ENCODE measurements at places on chromosomes 6 and 20.

GRCh38 chr6:45663251-45664221 lies 285.8 kb upstream of the SUPT3H start:
- no peak for DNase-seq

DNA sequence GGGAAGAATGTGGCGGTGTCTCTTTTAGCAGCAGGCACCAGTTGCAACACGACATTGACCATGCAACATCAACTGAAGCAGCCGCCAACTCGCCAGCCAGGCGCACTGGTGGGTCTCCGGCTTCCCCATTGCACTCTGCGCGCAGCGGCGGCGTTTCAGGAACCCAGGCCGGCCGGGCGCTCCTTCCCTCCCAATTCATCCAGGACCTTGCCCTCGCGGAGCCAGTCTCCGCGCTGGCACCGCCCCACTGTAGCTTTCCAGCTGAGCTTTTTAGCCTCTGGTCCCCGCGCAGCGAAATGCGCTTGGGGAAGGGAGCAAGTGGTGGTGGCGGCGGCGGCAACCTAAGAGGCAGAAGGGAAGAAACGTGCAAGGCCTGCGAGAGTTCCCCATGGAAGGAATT lies 297.9 kb upstream of the RIMS1 start:
- no peak for DNase-seq

GRCh38 chr6:24060982-24061754 lies 64.8 kb upstream of the NRSN1 start:
- no peak for DNase-seq

DNA sequence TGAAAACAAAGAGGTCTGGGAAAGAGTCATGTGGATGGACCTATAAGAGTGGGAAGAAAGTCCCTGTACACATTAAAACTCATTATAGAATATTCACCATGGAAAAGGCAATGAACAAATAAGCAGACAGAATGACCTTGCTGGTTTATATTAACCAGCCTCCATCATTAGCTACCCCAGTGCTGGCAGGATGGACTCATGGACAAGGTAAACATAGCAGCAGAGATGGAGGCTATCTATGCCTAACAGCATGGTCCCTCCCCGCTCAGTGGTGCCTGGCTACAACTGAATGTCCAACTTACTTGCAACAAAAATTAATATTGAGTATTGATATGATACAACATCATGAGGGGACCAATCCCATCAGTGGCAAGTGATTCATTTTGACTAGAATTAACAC lies 4.5 kb upstream of the ZKSCAN3 start:
- no peak for DNase-seq

DNA sequence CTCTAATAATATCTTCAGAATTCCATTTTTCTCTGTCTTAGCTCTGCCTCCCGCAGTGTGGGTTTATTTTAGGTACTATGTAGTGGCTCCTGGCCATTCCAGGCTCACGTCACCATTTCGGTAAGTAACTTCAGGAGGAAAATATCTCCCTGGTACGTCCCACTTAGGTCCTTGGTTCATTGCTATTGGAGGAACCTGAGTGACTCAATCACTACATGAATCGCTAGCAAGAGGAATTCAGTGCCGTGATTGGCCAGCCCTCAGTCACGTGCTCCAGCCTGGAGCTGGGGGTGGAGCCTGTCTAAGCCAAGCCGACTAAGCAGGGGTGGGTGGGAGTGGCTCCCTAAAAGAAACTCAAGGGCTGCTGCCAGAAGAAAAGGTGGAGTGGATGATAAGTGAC lies 67.3 kb upstream of the E2F3 start:
- no peak for DNase-seq

GRCh38 chr6:76035713-76036112 lies 36.7 kb downstream of the IMPG1 start:
- DNase-seq, result no peak

DNA sequence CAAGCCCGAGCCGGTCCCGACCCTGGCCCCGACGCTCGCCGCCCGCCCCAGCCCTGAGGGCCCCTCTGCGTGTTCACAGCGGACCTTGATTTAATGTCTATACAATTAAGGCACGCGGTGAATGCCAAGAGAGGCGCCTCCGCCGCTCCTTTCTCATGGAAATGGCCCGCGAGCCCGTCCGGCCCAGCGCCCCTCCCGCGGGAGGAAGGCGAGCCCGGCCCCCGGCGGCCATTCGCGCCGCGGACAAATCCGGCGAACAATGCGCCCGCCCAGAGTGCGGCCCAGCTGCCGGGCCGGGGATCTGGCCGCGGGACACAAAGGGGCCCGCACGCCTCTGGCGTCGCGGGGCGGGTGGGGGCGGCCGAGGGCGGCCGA lies 37.5 kb downstream of the YTHDF1 start:
- no peak for DNase-seq

- no peak for DNase-seq
Observed at GRCh38 chr6:56875961-56876360, 78.9 kb upstream of the BEND6 start.

DNA sequence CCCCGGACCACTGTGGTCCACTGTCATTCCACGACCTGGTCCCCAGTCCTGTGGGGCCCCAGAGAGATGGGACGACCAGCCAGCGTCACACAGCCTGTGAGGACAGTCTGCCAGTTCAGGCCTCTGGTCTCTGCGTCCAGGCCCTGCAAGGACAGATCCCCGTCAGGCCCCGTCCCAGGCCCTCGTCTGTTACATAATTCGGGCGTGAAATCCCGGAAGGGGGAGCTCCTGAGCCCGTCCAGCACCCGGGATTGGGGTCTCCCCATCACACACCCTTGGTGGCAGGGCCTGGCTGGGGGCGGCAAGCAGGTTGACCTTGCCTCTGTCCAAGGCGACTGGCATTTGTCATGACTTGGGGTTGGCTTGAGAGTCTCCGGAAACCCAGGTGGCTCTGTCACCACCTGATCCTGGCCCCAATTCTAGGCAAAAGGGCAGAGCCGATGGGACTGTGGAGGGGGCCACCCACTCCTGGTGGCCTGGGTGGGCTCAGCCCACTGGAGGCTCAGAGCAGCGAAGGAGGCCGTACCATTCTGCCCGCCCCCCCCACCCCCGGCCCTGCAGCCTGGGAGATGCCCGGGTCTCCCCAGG lies 73.8 kb upstream of the GATA5 start:
- no peak for DNase-seq

DNA sequence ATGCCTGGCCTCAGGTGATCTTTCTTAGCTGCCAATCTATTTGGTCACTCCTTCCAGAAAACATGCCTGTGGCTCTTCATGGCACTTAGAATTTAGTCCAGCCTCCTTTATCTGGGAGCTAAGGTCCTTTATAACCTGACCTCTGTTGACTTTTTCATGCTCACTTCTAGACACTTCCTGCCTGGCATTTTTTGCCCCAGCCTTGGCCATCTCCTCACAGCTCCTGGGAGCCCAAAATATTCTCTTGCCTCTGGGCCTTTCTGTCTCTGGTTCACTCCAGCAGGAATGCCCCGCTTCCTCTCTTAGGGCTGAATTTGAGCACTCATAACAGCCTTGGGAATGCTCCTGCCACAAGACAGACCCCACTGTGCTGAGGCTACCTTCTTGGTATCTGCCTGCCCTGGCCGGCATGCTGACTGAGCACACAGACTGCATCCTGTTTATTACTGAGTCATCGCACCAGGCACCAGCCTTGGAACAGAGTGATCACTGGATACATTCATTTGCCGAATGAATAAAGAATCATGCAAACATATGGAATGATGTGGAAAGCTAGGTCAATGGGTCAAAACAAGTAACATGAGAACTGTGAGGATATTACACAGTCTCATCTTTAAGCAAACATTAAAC lies 5.8 kb upstream of the EEF1E1 start:
- peak; percentile 6 for DNase-seq

DNA sequence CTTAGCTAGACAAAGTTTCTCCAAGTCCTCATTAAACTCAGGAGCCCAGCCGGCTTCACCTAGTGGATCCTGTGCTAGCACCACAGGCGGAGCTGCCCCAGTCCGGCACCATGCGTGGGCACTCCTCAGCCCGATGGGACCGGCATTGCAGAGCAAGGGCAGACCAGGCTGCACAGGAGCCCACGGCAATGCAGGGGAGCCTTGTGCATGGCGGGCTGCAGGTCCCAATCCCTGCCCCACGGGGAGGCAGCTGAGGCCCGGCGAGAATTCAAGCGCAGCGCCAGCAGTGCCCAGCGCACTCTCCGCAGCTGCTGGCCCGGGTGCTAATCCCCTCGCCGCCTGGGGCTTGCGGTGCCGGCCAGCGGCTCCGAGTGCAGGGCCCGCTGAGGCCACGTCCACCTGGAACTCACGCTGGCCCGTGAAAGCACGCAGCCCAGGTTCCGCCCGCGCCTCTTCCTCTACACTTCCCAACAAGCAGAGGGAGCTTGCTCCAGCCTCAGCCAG lies 292.3 kb upstream of the EYS start:
- no peak for DNase-seq

DNA sequence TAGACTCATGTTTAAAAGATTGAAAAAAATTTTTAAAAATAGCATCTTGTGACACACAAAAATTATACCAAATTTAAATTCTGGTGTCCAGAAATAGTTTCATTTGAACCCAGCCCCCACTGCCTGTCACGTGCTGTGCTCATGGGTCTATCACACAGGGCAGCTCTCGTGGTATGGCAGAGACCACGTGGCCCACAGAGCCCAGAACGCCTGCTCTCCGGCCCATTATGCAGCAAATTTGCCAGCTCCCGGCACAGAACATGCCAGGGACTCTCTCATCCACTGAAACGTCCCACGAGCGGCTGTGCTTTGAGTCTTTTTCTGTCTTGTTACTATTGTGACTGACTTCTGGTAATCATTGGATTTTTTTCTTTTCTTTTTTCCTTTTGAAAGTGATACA lies 224.3 kb downstream of the TTLL2 start:
- DNase-seq, result no peak

- DNase-seq, result no peak
Observed at GRCh38 chr6:165660857-165661663, 2.0 kb downstream of the PDE10A start.

DNA sequence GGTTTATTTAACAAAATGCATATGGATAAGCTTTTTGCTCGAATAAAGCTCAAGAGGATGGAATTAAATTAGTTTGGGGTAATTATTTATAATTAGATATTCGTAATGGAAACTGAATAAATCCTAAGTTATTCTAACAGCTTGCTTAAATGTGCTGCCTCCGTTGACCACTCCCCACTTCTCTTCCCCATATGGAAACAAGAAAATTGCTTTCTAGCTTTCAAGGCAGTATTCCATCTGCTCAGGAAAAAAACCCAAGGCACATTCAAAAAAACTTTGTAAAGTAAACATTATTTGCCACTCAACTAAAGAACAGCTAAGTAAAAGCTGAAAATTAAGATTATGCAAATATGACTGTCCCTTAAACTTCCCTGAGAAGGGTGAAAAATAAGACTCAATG lies 369.2 kb downstream of the HAO1 start:
- DNase-seq, result no peak

DNA sequence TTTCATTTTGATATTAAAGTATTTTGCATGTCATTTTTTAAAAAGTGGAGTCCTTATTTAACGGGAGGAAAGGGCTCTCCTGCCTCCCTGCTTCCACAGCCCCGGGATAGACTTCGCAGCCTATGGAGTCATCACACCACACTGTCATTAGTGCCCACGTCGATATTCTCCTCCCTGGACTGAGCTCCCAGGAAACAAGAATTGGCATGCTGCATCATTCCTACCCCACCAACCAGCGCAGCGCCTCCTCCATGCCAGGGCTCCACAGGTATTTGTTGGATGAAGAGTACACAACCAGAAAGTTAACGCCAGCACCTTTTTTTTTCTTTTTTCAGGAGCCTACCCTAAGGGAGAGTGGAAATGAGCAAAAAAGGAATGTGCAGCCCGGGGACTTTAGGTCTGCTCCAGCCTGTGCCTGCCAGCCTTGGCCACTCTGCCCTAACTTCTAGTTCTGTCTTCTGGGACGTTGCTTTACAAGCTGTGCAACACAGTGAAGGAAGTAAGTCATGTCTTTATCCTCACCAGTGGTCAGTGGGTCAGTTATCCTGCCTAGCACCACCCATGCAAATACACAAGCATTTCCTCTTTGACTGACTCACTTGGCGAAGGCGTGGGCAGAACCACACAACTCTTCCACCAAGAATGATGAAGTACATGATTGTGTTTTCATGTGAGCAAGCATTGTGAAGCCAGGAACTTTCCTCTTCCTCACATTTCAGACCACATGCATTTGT lies 180.7 kb upstream of the UST start:
- DNase-seq, result no peak

DNA sequence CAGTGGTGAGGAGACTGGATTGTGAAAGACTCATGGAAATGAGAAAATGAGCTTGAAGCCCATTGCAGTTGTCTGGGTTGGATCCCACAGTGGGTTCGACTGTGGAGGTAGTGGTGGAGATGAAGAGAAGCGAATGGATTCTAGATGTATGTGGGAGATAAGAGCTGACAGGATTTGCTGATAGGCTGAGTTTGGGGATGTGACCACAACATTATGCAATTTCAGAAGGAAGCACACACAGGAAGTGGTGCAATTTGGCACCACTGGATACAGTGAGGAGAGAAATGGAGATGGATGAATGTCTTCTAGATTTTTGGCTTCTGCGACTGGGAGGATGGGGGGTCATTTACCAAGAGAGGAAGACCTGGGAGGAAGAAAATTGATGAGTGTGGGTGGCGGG lies 64.4 kb upstream of the MAFB start:
- no peak for DNase-seq

GRCh38 chr6:142241061-142241460 lies 60.7 kb upstream of the ADGRG6 start:
- DNase-seq, result no peak

DNA sequence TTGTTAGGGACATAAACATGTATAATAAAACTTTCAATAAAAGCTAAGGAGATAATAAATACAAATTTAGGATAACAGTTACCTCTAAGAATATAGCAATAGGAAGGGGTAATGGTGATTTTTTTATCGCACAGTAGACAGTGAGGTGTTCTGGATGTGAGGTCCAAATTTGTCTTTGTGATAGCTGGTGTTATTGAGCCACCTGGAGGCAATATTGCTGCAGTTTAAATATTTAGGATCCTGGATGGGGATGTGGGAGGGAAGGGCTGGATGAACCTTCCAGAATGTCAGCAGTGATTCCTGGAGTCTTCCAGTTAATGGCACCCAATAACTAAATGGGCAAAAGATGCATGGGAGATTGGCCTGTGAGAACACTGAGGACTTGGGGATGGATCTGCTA lies 13.9 kb downstream of the DEFB123 start:
- no peak for DNase-seq

GRCh38 chr20:5881703-5882102 lies 68.6 kb downstream of the TRMT6 start:
- no peak for DNase-seq

Data from NCI-H446 (cell line).